ENCODE measurements at places on chromosomes 11 and 22.
A peak's percentile ranks its signal among the peaks of the same experiment; 100 is the strongest.

DNA sequence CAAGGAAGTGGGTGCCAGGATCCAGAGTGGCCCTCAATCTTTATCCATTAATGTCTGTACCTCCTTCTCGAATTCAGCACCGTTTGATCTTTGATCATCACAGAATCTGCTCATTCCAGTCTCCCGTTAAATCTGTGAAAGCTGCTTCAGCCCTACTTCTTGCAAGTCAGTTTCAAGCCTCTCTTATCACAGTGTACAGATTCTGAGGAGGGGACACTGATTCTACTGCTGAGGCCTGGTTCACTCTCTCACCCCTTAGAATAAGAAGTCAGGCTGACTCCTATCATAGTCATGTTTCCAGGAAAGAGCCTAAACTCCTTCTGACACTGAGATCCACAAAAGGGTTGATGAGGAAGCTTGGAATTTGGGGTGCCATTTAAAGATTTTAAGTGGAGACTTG is 39.0 kb downstream of the MAML2 start:
- DNase-seq: no peak

- no peak for DNase-seq
Observed at GRCh38 chr11:102791271-102792036, 6.5 kb downstream of the MMP1 start.

DNA sequence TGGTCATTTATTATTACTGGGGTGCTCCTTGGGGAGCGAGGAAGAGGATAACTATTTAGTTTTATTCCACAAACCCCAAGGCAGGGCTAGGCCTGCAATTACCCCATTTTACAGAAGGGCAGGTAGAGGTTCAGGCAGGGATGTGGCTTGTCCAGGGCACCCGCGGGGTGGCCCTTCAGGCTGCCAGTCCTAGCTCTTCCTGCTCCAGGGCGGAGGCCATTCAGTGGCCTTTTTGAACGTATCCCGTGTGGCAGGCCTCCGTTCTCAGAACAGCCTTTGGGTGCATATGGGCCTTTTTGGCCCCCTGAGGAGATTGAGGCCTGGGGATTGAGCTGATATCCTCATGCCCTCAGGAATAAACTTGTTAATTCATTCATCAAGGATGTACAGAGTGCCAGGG is 66.2 kb downstream of the MPPED1 start:
- no peak for DNase-seq

DNA sequence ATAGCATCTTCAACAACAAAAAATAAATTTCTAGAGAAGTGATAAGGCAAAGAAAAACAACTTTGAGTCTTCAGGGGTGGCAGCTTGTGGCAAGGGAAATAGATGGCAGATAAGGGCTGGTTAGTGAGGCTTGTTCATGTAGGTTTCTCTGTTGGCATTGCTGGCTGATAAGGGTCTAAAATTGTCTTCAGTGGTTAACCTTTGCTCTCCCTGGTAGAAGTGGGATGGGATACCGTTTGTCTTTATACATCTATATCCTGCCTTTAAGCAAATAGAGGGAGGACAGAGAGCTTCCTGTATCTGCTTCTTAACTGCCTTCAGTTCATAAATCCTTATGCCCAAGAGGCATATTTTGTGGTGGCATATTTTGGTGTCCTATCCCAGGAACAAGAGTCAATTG is 57.1 kb downstream of the TRAF6 start:
- DNase-seq: no peak

DNA sequence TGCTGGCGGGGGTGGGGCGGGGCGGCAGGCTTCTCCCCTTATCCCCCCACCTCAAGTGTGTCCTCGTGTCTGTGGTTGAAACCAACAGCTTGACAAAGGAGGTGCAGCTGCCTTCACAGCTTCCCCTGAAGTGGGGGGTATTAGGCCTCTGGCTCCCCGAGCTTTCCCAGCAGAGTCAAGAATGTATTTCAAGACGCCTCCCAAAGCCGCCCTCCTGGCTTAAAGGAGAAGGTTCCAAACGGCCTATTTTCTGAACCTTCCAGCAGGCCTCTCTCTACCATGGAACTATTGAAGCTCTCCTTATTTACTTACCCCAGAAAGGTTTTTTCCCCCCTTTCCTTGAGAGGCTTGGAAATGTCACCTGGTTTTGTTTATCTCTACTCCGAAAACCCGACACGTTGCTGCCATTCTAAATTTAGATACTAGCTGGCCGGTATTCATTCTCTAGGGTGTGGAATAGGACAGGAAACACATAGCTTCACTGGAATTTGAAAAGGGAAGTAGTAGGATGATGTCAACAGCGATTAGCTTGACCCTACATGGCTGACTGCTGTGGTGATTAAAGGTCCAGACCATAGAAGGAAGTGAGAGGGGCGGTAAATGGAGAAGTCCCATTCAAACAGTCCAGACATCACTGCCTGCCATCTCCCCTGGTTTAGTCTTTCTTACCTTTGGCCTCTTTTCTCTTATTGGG is 671 bp upstream of the PICALM start:
- DNase-seq: no peak

DNA sequence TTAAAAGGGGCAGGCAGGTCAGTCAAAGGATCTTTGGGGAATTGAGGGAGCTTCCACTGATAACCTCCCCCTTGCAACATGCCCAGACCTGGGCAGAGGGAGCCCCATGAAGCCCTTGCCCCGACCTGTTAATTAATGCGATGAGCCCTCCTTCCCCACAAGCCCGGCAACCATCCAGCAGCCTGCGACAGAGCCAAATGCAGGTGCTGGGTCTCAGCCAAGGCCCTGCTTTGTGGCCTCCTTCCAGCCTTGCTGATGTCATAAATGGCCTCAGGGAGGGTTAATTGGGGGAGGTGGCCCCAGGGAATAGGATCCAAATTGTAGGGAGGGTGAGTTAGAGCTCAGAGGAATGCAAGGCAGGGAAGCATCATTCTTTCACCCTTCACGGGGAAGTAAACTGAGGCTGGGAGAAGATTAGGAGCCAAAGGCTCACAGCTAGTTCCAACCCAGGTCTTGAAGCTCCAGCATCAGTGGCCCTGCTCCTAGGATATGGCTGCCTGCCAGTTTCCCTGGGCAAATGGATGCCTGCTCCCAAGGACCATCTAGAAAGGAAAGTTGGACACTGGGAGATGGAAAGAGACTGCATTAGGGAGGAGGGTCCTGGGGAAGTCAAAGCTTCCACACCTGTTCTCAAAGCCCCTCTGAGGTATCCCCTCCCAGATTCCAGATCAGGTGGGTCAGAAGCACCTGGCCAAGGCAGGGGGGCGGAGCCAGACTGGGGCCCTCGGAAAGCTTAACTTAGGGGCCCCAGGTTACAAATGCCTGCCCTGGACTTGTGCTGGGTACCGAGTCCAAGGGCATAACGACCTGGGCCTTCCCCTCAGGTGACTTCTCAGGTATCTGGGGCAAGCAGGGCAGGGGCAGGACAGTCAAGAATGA is 34.1 kb downstream of the LMO1 start:
- DNase-seq: no peak

DNA sequence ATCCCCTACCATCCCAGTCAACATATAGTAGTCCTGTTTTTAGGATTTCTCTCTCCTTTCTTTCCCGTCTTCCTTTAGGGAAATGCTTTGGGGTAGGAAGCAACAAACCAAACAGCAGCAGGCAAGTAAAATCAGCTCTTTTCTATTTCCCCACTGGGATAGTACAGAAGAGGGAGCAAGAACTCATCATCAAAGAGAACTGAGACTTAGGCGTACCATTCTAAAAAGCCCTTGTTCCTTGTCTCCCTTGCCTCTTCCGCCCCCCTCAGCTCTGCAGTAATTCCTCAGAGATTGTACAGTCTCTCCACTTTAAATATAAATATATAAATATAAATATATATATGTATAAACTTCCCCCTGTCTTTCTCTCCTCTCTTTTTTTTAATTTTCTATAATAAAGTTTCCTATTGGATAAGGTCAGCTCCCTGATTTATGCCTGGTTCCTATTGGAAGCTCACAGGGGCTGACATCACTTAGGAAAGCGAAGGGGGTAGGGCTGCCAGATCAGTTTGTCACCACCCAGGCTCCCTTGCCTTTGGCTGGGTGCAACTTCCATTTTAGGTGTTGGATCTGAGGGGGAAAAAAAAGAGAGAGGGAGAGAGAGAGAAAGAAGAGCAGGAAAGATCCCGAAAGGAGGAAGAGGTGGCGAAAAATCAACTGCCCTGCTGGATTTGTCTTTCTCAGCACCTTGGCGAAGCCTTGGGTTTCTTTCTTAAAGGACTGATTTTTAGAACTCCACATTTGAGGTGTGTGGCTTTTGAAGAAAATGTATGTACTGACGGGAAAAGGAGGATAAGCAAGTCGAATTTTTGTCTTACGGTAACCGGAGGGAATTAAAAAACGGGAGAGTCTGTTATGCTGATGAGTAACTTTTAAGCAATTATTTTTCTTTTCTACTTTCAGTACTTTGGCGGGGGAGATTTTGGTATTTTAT is at the start of gene CTNND1:
TSS of gene CTNND1 (plus strand) at position 502 of the 934 bp plus-strand sequence. CDS start 29,677 bp downstream, outside the sequence.
- DNase-seq: peak; percentile 89

GRCh38 chr22:24466716-24467328 is 28.3 kb upstream of the UPB1 start:
- DNase-seq: no peak

DNA sequence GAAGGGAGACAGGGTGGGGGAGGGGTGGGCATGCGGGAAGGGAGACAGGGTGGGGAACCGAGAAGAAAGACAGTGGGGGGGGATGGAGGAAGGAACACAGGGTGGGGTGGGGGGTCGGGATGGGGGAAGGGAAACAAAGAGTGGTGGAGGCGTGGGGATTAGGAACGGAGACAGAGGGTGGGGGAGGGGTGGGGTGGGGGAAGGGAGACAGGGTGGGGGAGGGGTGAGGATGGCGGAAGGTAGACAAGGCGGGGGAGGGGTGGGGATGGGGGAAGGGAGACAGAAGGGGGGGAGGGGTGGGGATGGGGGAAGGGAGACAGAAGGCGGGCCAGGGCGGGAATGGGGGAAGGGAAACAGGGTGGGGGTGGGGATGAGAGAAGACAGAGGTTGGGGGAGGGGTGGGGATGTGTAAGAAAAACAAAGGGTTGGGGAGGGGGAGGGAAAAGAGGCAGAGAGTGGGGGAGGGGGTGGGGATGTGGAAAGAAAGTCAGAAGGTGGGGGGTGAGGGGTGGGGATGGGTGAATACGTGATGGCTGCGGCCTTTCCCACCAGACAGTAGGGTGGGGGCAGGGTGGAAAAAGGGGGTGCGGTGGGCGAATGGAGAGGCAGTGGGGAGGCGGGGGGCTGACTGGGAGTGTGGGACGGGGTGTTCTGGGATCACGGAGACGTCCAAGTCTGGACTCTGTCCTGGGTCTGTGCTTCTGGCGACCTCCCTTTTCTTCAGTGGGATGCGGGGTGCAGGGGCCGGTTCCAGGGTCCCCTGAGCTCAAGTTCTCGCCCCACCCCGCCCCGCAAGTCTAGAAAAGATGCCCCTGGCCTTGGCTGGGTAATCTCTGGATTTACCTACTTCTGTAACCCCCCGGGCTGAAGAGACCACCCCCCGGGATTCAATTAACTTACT is 744 bp downstream of the PRAME start:
- peak; percentile 76 for DNase-seq

DNA sequence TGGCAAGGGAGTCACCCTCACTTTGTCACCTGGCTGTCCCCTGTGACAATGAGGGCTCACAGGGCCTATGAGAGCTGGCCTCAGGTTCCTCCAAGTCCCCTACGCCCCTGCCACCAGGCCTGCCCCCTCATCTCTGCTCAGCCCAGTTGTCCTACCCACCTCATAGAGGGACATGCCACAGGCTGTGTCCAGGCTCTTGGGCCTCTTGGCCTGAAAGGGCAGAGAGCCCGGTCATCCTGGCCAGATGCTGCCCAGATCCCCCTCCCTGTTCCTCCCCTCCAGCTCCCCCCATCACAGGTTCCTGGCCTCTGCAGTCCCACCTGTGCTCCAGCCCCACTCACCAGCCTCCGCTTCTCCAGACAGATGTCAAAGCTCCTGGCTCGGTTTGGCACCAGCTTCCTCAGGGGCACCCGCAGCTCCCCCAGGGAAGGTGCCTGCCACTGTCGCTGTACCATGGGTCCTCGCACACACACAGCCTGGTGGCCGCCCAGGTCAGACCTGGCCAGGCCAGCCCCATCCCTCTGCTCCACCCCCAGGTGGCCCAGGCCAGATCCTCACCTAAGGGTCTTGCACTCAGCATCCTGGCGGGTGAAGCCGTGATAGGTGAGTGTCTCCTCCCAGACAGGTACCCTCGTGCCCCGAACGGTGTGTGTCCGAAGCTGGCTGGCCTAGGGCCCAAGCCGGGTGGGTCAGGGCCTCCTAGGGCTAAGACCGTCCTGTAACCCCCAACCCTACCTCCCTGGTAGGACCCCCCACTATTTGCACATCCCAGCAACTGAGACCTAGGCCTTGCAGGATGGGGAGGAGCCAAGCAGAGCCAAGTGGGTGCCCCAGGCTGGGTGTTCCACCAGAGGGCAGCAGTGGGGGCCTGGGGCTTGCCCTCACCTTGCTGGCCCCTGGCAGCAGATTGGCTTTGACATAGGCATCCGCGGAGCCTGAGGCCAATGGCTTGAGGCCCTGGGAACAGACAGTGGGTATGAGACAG is 8.3 kb downstream of the NDUFV1 start:
- peak; percentile 18 for DNase-seq

GRCh38 chr11:110522471-110522870 is 92.7 kb downstream of the FDX1 start:
- no peak for DNase-seq

DNA sequence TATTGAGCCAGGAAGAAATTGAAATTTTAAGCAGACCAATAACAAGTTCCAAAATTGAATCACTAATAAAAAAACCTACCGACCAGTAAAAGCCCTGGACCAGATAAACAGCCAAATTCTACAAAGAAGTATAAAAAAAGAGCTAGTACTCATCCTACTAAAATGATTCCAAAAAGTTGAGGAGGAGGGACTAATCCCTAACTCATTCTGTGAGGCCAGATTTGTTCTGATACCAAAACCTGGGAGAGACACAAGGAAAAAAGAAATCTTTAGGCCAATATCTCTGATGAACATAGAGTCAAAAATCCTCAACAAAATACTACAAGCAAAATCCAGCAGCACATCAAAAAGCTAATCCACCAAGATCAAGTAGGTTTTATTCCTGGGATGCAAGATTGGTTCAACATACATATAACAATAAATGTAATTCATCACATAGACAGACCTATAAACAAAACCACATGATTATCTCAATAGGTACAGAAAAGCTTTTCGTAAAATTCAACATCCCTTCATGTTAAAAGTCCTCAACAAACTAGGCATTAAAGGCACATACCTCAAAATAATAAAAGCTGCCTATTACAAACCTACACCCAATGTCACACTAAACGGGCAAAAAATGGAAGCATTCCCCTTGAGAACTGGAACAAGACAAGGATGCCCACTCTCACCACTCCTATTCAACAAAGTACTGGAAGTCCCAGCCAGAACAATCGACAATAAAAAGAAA is 13.1 kb downstream of the OR52A5 start:
- no peak for DNase-seq

GRCh38 chr22:28736301-28737155 is 5.1 kb downstream of the CHEK2 start:
- DNase-seq: no peak

GRCh38 chr11:84855508-84856245 is 771.5 kb downstream of the DLG2 start:
- DNase-seq: no peak
